ENCODE measurements at places on chromosomes 7 and 10. TPM values are rescaled to one million over a fixed set of nuclear protein-coding genes. Genes with fewer than 3 reads are reported as not detected.

The PNLIPRP2 gene
- total RNA-seq: not detected

The INSYN2A gene
- total RNA-seq: 2.2 TPM

The C10orf67 gene
- total RNA-seq: not detected

The PCGF6 gene
- total RNA-seq: 18.2 TPM

The MARCHF5 gene
- total RNA-seq: 23.5 TPM

DNA sequence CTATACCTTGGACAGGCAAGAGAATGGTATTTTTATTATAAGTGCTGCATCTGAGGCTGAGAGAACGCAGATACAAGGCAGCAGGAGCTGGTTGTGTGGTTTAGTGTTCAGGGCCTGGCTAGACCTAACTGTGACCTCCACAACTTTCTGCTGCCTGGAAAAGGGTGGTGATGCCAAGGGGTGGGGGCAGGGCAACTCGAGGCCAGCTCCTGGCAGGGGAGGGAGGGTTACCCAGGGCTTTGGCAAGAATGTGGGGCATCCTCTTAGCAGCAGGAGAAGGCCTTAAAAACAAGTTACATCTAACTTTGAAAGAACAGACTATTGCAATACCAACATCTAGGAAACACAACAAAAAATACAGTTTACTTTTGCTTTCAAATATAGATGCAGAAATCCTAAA, 13.0 kb downstream of the MXI1 start:
- no peaks in the 10 kb centered on the region for H3K36me3 ChIP-seq
- H3K27ac ChIP-seq: peak overlapping the region; percentile 81
- no peaks in the 10 kb centered on the region for H3K27me3 ChIP-seq

GRCh38 chr10:124693396-124693795, 50.8 kb downstream of the FAM53B start:
- H3K36me3 ChIP-seq: no peaks in the 10 kb centered on the region
- H3K4me3 ChIP-seq: no peak overlapping the region
- no peaks in the 10 kb centered on the region for H3K27me3 ChIP-seq
- no peak for DNase-seq
- peak overlapping the region; percentile 65 for H3K27ac ChIP-seq

DNA sequence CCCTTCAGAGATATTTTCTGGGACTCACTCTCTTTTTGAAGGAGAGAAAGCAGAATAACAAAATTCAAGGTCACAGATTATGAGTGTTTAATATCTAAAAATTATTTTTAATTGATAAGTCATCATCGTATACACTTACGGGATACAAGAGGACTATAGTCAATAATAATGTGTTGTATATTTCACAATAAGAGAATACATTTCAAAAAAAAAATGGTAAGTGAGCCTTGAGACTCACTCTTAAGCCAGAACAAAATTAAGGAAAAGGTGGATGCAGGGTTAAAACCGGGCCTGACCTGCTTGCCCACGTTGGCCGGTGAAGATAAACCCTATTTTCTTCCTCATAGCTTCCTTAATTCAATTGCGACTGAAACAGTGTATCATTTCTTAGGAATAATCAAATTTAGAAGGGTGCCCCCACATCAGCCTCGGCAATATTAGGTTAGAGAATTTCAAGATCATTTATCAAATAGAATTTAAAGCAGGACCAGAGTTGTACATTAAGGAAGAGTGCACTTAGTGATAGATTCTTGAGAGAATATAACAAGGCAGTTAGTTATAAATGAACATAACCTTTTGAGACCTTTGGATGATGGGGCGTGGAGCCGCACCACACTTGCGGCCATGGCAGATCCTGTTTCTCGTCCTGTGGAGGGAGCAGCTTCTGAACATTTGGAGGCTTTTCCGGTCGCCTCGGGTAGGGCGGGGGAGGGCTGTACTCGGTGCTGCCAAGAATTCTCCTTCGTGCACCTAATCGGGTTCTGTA, 321.8 kb downstream of the PAXIP1 start:
- H3K36me3 ChIP-seq: no peaks in the 10 kb centered on the region
- H3K27me3 ChIP-seq: no peaks in the 10 kb centered on the region
- no peak overlapping the region for H3K4me3 ChIP-seq
- H3K4me1 ChIP-seq: peaks cover 12% of the 10 kb centered on the region
- no peak for DNase-seq

GRCh38 chr7:69002416-69002815, 595.9 kb upstream of the AUTS2 start:
- H3K36me3 ChIP-seq: no peaks in the 10 kb centered on the region
- H3K27me3 ChIP-seq: no peaks in the 10 kb centered on the region
- no peak overlapping the region for H3K4me3 ChIP-seq
- no peaks in the 10 kb centered on the region for H3K4me1 ChIP-seq

- H3K27me3 ChIP-seq: no peaks in the 10 kb centered on the region
- no peak overlapping the region for H3K4me3 ChIP-seq
These were observed 169.3 kb upstream of the AKR1E2 start for GRCh38 chr10:4656576-4657194.

DNA sequence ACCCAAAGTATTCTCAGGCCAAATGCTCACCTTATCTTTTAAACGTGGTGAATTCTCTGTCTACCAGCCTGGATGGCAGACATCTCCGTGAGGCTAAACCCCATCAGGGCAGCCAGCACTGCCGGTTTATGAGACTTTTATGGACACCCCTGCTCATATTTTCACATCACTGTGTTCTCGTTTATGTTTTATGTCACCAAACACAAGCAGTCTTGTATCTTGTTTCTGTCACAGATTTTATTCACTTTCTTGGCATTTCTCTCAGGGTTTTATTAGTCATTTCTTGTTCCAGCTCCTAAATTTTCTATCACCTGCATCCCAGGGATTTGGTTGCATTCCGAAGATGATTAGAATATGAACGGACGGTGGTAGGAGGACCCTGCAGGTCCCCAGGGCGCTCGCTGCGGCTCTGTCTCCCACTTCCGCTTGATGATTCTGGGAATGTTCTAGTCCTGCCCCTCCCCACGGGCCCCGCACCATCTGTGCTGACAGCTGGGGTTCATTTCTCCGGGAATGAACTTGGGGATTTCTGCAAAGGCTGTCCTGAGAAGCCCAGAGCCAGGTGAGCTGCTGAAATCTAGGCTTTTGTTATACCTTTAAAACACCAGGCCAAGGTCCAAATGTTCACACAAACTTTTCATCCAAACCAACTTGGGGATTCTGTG, 217.6 kb downstream of the GFRA1 start:
- no peak overlapping the region for H3K4me3 ChIP-seq
- H3K27me3 ChIP-seq: no peaks in the 10 kb centered on the region

GRCh38 chr10:6200440-6200733, 2.3 kb upstream of the PFKFB3 start:
- H3K27me3 ChIP-seq: no peaks in the 10 kb centered on the region
- DNase-seq: no peak
- no peaks in the 10 kb centered on the region for H3K36me3 ChIP-seq

GRCh38 chr10:6416892-6417512, 163.1 kb downstream of the PRKCQ start:
- H3K4me3 ChIP-seq: no peak overlapping the region
- DNase-seq: no peak
- H3K4me1 ChIP-seq: no peaks in the 10 kb centered on the region
- H3K36me3 ChIP-seq: no peaks in the 10 kb centered on the region
- H3K27ac ChIP-seq: no peak overlapping the region
- no peaks in the 10 kb centered on the region for H3K27me3 ChIP-seq

GRCh38 chr10:104872691-104873090, 231.6 kb downstream of the SORCS3 start:
- no peak for DNase-seq
- no peaks in the 10 kb centered on the region for H3K4me1 ChIP-seq
- no peak overlapping the region for H3K4me3 ChIP-seq

GRCh38 chr10:21813946-21814345, 189.6 kb downstream of the DNAJC1 start:
- H3K4me1 ChIP-seq: no peaks in the 10 kb centered on the region
- H3K36me3 ChIP-seq: no peaks in the 10 kb centered on the region
- DNase-seq: no peak
- no peaks in the 10 kb centered on the region for H3K27me3 ChIP-seq

GRCh38 chr10:62992145-62992721, 140.9 kb upstream of the NRBF2 start:
- H3K36me3 ChIP-seq: no peaks in the 10 kb centered on the region
- no peak for DNase-seq
- no peaks in the 10 kb centered on the region for H3K4me1 ChIP-seq
- H3K4me3 ChIP-seq: no peak overlapping the region

GRCh38 chr10:112229096-112229495, 45.5 kb upstream of the GPAM start:
- H3K27ac ChIP-seq: no peak overlapping the region
- no peaks in the 10 kb centered on the region for H3K27me3 ChIP-seq
- H3K4me3 ChIP-seq: no peak overlapping the region

GRCh38 chr10:33134011-33134751, 176.2 kb upstream of the ITGB1 start:
- H3K27ac ChIP-seq: peak overlapping the region; percentile 69
- H3K36me3 ChIP-seq: no peaks in the 10 kb centered on the region
- peak; percentile 74 for DNase-seq
- no peaks in the 10 kb centered on the region for H3K27me3 ChIP-seq
- peaks cover 24% of the 10 kb centered on the region for H3K4me1 ChIP-seq

DNA sequence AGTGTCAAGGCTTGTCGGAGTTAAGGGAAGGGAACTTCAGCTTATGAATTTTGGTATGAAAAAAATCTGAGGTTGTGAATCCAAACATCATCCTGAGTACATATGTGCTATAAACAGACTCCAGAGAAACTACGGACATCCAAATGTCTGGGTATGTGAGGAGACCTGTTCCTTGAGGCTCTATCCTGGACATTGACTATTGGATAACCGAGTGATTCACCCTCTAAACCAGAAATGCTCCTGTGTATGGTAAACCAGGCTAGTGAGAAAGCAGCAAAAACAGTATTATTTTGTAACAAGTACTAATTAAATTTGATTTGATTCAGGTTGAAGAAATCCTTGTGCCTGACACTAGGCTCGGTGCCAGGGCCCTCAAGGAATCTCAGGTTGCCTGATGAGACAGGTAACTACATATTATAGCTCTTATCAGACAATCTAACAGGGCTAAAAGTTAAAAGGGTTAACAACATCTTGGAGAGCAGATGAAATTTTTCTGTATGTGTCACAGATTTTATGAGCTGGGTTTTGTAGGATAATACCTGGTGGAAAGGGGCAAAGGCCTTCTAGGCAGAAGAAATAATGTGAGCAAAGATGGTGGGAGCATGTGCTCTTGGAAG, 10.4 kb upstream of the STOX1 start:
- H3K4me1 ChIP-seq: no peaks in the 10 kb centered on the region
- no peak overlapping the region for H3K4me3 ChIP-seq
- H3K27me3 ChIP-seq: no peaks in the 10 kb centered on the region
- no peak overlapping the region for H3K27ac ChIP-seq
- no peak for DNase-seq
- no peaks in the 10 kb centered on the region for H3K36me3 ChIP-seq

GRCh38 chr7:105759670-105760550, 116.5 kb downstream of the ATXN7L1 start:
- no peaks in the 10 kb centered on the region for H3K36me3 ChIP-seq
- no peaks in the 10 kb centered on the region for H3K27me3 ChIP-seq
- H3K4me1 ChIP-seq: peaks cover 10% of the 10 kb centered on the region
- DNase-seq: peak; percentile 76
- H3K27ac ChIP-seq: no peak overlapping the region
- H3K4me3 ChIP-seq: no peak overlapping the region

DNA sequence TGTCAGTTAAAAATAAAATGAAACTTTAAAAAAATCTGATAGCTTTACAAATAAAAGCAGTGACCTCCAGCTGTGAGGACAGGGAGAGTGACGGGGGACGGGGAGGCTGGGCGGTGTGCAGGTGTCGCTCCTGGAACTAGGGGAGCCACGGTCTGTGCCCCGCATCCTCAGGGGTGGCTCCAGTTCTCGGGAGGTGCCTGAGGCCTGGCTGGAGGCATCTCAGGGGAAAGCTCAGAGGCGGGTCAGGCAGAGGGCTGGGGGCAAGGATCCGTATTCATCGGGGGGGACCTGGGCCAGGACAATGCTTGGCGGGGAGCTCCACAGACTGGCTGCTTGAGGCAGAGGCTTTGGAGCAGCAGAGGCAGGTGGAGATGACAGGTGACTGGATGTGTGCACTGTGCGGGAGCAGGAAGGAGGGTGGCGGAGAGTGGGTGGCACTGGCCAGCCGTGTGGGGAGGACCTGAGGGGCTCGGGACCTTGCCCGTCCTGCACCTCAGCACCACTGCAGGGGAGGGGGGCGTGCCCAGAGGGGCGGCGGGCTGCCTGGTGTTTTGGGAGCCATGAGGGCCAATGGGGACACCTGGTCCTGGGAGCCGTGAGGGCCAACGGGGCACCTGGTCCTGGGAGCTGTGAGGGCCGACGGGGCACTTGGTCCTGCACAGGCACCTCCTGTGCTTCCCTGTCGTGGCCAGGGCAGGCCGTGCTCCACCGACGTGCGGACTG, 13.2 kb downstream of the PWWP2B start:
- H3K4me3 ChIP-seq: no peak overlapping the region
- H3K27me3 ChIP-seq: no peaks in the 10 kb centered on the region

DNA sequence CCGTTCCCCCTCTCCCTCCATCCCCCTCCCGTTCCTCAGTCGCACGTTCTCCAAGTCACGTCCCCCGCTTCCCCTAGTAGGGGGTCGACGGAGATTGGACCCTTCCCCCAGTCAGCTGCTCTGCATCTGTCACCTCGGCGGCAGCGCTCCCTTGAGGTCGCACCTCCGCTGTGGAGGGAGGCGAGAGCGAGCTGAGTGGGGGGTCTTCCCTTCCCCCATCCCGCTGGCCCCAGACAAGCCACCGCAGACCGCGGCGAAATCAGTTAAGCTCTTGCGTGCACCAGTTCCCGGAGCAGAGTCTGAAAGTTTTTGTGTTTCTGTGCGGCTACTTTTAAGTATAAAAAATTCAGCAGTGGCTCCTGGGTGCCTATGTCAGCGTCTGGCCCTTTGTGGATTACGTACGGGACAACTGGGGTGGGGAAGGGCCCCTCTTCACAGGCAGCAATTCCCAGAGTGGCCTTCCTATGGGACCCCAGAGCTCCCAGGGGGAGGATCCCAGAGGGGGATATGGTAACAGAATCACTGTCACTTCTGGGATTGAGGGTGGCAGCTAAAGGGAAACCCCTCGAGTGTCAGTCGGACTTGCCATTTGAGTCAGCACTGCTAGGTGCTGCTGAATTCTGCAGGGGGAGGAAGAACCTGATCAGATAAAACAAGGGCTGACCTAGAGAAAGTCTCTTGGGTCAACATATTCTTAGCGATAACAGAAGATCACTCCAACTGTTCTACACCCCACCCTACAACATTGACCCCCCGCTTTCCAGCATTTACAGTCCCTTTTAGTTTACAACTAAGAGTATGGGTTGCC, 12.5 kb upstream of the DDIT4 start:
- no peak for DNase-seq
- no peaks in the 10 kb centered on the region for H3K27me3 ChIP-seq

All from sigmoid colon (tissue), 7 donors.